ENCODE measurements at places on chromosomes 4 and X.
A peak's percentile ranks its signal among the peaks of the same experiment; 100 is the strongest.

DNA sequence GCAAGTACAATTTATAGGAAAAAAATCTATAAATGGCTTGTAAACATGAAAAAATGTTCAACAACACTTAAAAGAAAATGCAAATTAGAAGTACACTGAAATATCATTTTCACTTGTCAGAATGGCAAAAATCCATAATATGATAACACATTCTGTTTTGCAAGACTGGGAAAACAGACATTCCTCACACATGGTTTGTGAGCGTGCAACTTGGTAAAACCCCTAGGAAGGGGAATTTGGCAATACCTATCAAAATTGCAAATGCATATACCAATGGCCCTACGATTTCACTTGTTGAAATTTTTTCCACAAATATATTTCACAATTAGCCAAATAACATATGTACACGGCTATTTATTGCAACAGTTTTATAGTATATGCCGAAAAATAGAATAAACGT is 31.4 kb downstream of the TBC1D9 start:
- no peak for DNase-seq

- DNase-seq, result no peak
Measured at GRCh38 chr4:128565054-128565453, 244.4 kb upstream of the JADE1 start.

DNA sequence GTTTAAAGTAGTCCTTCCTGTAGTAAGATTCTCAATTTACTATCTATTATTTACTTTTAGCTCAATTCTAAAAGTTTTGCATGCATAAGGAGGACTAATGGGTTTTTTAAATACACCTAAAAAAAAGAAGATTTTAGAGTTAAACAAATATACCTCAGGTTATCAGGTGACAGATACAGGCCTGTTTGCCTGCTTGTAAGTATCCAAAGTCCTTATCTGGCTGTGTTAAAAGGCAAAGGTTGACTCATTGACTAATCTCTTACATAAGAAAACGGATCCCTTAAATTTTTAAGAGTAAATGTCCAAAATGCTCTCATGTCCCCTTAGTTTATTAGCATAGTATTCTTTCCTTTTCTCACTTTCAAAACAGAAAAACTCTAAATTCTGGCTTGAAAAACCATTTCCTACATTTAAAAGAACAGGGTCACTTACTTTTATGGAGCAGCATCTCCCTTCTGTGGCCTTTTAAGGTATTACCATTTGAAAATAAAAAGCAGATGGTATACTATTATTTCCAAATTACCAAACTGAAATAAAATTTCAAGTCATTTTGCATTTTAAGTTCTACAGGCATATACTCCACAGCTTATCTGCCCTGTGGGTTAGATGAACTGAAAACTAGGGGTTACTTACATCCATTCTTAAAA is 4.5 kb downstream of the CBR4 start:
- peak; percentile 28 for DNase-seq

DNA sequence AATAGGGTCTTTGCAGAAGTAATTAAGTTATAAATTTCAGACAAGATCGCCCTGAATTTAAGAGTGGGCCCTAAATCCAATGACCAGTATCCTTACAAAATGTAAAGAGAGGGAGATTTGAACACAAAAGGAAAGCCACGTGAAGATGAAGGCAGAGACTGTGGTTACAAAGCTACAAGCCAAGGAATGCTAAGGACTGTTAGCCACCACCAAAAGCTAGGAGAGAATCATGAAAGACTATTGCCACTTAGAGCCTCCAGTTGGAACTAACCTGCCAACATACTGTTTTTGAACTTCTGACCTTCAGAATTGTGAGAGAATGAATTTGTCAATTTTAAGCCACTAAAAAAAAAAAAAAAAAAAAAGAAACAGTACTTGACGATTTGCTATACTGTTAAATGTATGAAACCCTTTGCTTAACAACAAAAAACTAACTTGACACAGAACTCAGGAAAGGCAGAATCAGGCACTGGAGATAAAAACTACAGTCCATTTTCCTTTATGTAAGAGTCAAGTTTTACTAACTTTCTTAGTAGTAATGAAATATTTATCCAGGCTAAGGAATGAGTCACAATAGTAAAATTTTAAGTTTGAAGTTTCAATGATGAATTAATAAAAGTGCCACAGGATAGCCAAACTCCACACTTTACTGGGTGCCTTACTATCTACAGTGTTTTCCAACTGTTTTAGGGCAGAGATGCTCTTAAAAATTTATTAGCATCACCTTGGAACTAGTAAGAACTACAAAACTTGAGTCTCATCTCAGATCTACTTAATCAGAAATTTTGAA is 25.1 kb downstream of the DHX15 start:
- DNase-seq, result peak; percentile 40

- DNase-seq, result no peak
Measured at GRCh38 chrX:136828830-136829229, 48.1 kb upstream of the ARHGEF6 start.

- DNase-seq, result no peak
Measured at GRCh38 chrX:134801267-134801666, 143.0 kb upstream of the PLAC1 start.

GRCh38 chr4:2923141-2923551 is 40.1 kb downstream of the NOP14 start:
- no peak for DNase-seq

- no peak for DNase-seq
Measured at GRCh38 chr4:2847302-2847871, 3.7 kb downstream of the ADD1 start.

- DNase-seq, result no peak
Measured at GRCh38 chr4:3736806-3737205, 29.4 kb upstream of the ADRA2C start.

DNA sequence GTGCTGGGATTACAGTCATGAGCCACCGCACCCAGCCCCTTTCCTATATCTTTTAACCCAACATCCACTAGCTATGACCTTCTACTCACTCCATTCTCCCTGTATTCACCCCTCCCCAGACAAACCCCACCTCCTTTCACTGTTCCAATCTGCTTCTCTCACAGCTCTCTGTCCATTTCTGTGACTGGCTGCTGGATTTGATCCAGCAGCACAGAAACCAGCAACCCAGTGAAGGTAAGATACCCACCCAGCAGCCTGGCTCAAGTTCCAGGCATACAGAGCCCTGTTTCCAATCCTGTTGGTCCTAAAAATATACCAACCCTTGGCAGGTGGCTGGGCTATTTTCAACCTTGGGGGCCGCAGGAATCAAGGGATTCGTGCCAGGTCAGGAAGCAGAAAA is 56.9 kb upstream of the SMIM10 start:
- no peak for DNase-seq

DNA sequence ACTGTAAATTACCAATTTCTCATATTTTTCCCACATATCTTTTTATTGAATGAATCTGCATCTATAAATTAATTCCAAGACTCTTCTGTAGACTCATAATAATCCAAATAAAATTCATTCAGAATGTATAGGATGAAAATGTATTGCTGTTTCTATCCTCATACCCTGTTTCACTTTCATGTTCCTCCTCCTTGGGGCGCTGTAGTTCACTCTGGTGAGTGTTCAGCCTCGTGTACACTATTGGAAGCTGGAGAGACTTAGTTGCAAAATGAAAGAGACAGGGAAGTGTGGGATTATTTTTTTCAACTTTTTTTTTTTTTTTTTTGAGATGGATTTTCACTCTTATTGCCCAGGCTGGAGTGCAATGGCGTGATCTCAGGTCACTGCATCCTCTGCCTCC is 296.1 kb downstream of the TLL1 start:
- DNase-seq, result no peak

DNA sequence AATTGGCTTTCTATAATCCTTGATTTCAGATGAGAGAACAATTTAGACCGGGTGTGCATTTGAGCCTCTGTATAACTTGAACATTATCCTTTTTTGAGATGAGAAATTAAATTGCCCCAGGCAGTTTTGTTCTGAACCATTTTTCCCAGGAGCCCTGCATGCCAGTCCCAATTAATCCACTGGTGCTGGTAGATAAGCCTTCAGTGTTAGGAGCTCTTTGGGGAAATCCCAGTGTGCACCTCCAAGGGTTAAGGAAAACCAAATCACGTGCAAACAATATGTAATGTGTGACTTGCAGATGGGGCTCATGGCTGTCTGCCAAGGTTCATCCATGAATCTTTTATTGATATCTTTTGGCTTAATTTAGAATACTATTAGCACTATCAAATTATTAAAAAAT is 43.2 kb downstream of the KIT start:
- DNase-seq, result no peak

GRCh38 chr4:165384598-165384997 is 5.8 kb downstream of the CPE start:
- DNase-seq, result no peak

- no peak for DNase-seq
Measured at GRCh38 chrX:10571260-10571659, 49.1 kb downstream of the MID1 start.

GRCh38 chrX:71974916-71975315 is 64.3 kb downstream of the NHSL2 start:
- DNase-seq, result no peak

- DNase-seq, result no peak
Measured at GRCh38 chr4:42643685-42644084, 13.2 kb downstream of the ATP8A1 start.

- no peak for DNase-seq
Measured at GRCh38 chr4:87875191-87875590, 42.4 kb downstream of the MEPE start.

DNA sequence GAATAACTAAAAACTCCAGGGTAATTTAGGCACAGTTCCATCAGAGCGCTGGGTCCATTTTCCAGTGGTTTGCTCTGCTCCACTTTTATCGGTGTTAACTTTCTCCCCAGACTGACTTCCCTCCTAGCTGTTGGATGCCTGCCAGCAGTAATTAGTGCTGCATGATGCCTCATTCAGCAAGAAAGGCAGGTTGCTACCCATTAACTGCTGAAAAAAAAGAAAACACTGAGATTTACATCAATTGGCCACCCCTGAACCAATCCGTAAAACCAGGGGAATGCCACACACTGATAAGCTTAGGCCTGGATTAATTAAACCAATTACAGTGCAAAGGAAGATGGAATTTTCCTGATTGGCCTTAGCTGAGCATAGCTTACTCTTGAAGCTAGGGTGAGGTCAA is 182.4 kb upstream of the CXXC4 start:
- DNase-seq, result no peak

- no peak for DNase-seq
Measured at GRCh38 chrX:15373976-15374375, 10.2 kb downstream of the VEGFD start.

DNA sequence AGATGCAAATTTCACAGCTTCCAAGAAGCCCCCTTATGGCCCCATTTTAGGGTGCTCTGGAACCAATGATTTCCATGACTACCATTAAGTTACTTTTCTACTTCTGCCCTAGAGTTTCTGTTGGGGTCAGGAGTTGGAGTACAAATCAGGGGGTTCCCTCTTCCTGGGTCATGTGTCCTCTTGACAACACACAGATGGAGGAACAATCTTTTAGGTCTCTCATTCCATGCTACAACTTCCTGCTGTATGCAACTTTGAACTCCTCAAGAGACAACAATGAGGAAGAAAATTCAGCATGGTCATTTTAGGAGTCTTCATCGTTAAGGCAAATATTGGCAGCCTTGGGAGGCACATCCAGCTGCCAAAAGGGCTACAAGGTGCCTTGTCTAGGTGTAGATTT is 79.7 kb downstream of the SEL1L3 start:
- DNase-seq, result no peak

DNA sequence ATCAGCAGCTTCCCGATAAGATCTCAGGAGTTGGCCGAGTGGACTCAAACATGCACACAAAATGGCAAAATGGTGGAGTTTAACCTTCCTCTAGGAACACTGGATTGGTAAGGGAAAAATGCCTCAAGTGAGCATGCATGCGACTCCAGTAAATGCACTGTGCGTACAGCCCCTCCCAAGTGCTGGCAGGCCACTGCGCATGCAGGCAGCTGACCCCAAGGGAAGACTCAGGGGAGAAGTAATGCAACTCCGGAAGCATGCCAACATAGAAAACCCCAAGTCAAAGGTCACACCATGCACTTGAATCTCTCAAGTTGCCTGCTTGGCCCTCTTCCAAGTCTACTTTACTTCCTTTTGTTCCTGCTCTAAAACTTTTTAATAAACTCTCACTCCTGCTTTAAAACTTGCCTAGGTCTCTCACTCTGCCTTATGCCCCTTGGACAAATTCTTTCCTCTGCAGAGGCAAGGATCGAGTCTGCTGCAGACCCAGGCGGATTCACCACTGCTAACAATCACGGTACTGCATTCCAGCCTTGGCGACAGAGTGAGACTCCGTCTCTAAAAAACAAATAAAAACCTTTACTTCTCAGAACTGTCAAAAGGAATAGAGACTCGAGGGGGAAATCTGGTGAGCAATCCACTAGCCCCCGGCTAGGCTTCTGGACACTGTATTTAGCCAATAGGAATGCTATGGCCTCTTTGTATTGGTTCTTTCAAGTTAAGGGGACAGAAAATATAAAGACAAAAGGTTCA is 33.5 kb downstream of the NYX start:
- no peak for DNase-seq

DNA sequence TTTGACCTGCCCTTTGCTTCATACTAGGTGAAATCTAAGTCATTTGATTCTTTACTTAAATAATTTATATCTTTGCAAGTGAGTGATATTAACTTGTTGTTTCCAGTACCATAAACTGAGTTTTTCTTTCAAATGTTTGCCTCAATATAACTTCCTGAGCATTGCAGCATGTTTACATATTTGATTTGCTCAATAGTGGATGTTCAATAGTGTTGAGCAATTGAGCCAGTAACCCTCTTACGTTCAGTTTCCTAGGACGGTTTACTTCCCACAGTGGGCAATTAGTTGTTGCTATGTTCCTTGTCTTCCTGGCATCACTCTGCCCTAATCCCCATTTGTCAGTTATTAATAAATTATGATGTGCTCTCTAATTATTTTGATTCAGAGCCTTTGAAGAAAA is 278.5 kb downstream of the EPHA5 start:
- no peak for DNase-seq

DNA sequence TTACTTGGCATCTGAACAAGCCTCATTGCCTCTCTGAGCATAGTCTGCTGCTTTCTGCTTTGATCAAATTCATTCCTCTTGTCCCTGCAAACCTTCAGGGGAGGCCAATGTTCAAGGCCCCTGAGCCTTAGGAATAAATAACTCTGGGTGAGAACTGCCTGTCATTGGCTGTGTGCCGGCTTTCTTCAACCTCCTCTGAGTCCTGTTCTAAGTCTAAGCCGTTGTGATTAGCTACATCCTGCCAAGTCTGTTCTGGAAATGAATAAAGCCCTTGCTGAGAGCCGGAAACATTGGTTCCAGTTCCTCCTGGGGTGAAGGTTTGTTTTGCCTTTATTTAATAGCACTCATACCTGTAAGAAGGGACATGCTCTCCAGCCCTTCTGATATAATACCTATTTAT is 13.8 kb downstream of the RNF4 start:
- DNase-seq, result peak; percentile 20

DNA sequence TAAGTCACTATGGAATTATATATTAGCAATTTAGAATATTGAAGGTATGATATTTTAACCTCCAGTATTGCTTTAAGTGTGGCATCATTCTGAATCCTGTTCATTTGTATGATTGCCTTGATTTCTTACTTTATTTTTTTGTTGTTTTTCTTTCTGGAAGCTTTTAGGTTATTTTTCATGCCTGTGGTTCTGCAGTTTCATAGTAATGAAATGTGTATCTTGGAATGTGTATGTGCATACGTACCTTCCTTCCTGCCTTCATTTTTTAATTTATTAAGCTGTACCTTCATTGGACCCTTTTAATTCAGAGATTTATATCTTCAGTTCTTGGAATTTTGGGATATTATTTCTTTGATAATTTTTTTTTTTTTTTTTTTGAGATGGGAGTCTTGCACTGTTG is 22.1 kb downstream of the CPEB2 start:
- no peak for DNase-seq

- DNase-seq, result no peak
Measured at GRCh38 chrX:21700967-21701366, 42.8 kb upstream of the KLHL34 start.

All from HFFc6 (cell line).